Osteoblast (primary cell): ENCODE measurements at places on chromosomes 11 and 22. TPM values are rescaled to one million over a fixed set of nuclear protein-coding genes. Genes with fewer than 3 reads are reported as not detected.

OR4X2 gene
- total RNA-seq = not detected in 2 replicates

CELSR1 gene
- 2.7 and 3.6 TPM in 2 replicates for total RNA-seq

GRCh38 chr11:118263112-118263511, 985 bp downstream of the MPZL2 start:
- no peak for DNase-seq

DNA sequence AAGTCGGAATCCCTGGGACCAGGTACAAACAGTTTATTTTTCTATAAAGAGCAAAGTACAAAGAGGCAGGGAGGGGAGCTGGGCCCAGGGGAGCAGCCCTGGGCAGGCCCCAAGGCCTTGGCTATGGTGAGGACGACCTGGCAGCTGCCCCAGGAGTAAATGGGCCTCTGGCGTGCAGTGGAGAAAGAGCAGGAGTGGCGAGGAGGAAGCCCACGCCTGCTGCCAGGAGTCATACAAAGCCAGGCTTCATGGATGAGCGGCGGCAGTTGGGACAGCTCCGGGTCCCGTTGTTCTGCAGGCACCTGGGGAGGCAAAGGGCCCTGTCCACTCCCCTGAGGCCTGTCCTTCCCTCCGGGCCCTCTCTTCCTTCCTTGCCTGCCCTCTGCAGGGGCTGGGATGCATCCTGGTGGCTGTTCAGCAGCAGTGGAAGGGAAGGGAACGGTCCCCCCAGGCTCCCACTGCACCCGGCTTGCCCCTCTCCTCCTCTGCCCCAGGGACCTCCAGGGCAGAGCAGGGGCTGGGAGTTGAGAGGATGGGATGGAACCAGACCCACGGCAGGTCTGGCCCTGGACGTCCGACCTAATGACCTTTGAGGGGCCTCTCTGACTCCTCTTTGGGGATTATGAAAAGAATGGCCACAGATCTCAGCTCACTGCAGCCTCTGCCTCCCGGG, 11.1 kb downstream of the RAPSN start:
- no peak for DNase-seq

- DNase-seq = peak; percentile 84
Measured at GRCh38 chr11:8263109-8263768, 439 bp downstream of the LMO1 start.
